AG09309 (cell line): ENCODE measurements at places on chromosomes 6 and 20.

DNA sequence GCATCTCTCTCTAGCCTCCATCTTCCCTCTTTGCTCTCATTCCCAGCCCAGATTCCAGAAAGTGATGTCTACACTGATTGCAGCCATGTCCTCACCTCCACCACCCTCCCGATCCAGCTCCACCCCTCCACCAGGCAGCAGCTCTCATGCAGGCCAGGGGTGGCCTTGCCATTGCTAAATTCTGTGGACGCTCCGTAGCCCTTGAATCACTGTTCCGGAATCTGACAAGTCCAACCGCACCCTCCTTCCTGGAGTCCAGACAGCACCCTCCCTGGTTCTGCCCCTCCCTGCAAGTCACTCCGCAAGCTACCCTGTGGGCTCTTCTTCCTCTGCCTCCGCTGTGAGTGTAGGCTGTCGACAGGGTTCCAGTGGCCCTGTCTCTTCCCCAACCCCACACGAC lies 26.2 kb downstream of the TNXB start:
- peak; percentile 85 for DNase-seq

DNA sequence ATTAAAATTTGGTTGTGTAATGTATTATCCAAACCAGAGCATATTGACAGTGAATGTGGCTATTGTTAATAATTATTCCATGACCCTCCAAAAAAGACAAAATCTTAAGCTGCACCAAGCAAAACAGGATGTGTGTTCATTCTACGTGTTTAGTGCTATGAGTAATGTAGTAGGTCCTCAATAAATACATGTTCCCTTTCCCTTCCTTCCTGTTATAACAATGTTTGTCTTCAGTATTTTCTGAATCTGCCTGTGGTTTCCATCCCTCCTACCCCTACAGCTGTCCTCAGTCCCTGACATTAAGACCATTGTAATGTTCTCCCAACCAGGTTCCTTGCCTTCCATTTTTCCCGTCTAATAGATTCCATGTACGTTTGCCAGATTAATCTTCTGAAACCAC lies 163.8 kb downstream of the AIG1 start:
- no peak for DNase-seq

DNA sequence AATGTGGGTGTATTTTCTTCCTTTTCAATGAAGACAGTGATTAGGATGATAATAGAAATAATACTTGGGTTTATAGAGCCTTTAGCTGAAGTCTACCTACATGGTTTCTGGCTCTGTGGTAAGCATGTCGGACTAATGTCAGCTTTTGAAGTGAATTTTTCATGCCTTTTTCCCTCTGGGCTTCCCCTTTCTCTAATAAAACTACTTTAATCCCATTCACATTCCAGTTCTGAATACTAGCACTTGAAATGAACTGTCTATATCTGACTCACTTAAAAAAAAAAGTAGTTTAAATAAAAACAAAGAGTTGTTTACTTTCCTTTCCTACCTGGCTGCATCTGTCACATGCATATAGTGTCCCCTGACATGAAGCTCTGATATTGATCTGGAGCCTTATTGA lies 545.9 kb upstream of the FLRT3 start:
- DNase-seq = no peak

- no peak for DNase-seq
Measured at GRCh38 chr20:10790013-10790412, 116.2 kb upstream of the JAG1 start.

DNA sequence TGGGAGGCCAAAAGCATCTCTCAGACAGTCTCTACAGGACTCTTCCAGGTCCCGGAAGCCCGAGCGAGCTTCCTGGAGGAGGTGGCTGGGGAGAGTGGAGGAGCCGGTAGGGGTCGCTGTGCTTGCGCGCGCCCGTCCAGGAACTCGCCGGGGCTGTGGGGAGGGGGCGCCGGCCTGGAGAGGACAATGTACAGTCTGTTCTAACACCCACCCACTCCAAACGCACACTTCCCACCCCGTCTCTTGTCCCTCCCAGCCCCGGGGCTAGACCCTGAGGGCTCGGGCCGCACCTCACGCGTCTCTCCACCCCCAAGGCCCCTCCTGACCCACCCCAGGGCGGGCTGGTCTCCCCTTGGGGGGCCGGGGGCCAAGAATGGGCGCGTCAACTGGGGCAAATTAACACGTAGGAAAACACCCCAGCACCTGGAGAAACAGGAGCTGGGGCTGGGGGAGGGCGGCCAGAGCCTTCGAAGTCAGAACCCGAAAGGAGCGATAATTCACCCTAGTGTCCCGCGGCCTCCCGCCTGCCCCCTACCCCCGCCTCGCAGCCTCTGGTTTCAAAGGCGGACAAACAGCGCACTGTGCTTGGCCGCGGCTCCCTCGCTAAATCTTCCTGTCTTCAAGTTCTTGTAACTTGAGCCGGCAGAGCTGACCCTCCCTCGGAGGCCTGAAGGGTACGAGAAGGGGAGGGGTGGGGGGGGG lies 103.2 kb upstream of the FOXP4 start:
- DNase-seq = no peak

GRCh38 chr6:52020945-52021570 lies 66.4 kb downstream of the PKHD1 start:
- DNase-seq = no peak

DNA sequence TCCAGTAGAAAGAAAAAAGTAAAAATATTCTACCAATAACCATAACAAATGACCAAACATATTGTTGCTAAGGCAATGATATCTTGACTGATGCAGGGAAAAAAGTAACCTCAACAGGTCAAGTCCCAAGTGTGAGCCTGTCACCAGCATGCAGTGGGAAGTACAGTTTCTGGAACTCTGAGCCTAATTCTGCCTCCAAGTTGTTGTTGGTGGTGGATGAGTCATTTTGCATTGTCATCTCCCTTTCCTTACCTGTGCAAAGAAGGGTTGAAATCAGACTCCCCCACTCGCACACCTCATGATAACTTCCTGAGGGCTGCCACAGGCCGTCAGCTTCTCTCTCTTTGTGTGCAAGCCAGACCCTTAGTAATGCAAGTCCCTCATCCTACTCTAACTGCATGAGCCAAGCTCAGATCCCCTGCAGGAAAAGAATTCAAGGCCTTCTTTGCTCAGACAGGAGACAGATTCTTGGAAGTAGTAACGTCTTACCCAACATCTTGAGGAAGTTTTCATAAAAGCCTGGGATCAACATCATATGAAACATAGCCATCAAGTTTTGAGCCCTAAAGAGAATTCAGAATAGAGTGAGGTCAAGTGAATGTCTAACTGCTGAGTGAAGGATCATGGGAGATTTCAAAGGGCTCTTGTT lies 207.6 kb upstream of the FOXA2 start:
- DNase-seq = no peak

GRCh38 chr6:139990856-139991465 lies 616.5 kb upstream of the CITED2 start:
- no peak for DNase-seq
